ENCODE measurements at places on chromosomes 11 and 22.
A peak's percentile ranks its signal among the peaks of the same experiment; 100 is the strongest.

GRCh38 chr11:1559111-1559951 lies 12.7 kb downstream of the DUSP8 start:
- peak; percentile 31 for DNase-seq

GRCh38 chr22:37932821-37933578 lies 20.4 kb downstream of the C22orf23 start:
- no peak for DNase-seq

GRCh38 chr22:35174401-35175038 lies 82.8 kb upstream of the HMGXB4 start:
- no peak for DNase-seq

GRCh38 chr11:20661445-20661844 lies 7.9 kb upstream of the NELL1 start:
- no peak for DNase-seq

DNA sequence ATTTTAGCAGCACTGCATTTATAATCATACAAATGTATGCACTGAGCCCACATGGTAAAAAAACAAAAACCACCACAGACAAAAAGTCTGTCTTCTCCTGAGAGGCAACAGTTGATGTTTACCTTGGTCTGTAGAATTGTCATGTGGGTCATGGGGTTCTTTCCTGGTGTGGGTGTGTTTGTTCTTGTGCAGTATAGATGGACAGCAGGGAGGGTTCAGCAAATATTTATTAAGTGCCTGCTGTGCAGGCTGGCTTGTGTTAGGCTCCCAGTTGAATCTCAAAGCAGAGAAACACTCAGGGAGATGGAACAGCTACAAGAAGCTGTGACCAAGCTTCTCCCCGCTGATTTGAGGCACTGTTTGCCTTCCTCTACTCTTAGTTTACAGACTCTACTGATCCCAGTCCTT lies 82.2 kb downstream of the PISD start:
- DNase-seq = no peak

DNA sequence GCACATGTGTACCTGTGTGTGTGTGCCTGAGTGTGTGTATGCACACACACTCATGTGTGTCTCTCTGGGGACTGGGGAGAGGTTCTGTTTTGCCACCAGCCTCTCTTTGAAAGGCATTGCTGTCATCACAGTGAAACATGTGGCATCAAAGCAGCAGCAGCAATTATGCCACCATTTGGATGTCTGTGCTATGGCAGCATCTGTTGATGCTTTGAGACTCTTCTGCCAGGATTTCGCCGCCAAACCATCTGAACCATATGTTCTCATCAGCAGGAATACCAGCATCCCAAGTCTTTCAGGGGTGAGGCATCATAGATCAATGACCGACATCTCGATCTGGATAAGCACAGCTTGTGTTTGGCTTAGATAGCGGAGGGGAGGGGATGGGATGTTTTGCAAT lies 168.6 kb downstream of the FAT3 start:
- DNase-seq = no peak

GRCh38 chr22:32618441-32619140 lies 144.0 kb downstream of the FBXO7 start:
- no peak for DNase-seq

GRCh38 chr11:70826541-70827335 lies 425.6 kb downstream of the SHANK2 start:
- no peak for DNase-seq

- DNase-seq = no peak
Observed at GRCh38 chr11:62013537-62014476, 46.4 kb upstream of the FTH1 start.

- no peak for DNase-seq
Observed at GRCh38 chr11:34256626-34257025, 101.2 kb downstream of the ABTB2 start.

- no peak for DNase-seq
Observed at GRCh38 chr11:121723246-121723741, 270.5 kb upstream of the SORL1-AS1 start.

GRCh38 chr22:17773606-17774205 lies 563 bp downstream of the BID start:
- DNase-seq = peak; percentile 60

DNA sequence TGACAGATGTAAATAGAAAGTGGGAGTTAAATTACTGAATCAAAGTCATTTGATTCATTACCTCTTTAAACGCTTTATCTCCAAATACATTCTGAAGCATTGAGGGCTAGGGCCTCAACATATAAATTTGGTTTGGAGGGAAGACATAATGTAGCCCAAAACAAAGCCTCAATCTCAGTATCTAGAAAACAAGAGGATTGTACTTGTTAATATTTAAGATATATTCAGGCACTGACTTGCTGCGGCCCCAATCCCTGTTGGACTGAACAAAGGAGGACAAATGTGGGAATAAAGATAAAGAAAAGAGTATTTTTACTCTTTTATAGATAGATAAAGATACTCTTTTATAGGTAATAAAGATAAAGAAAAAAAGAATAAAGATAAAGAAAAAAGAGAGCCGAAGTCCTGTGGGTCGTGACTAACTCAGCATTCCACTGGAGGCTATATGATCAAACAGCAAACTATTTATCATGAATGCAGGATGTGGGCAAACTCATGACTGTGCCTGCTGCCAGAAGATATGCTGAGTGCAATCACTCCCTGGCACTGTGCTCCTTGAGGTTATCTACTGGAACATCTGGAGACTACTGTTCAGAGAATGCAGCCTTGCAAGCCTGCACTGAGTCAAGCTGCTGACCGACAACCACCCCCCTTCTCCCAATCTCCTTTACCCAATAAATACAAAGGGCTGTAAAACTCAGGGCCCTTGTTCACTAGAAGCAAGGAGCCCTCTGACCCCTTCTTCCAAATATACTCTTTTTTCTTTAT lies 6.9 kb downstream of the OR10V1 start:
- DNase-seq = no peak

- DNase-seq = no peak
Observed at GRCh38 chr11:119389611-119390254, 8.2 kb upstream of the USP2 start.

Measured in stimulated activated CD4-positive, alpha-beta T cell treated with anti-CD3 and anti-CD28 coated beads, Interleukin-4, amount 100 ng/mL, for 1 hour (primary cell).